ENCODE measurements at places on chromosomes 2 and 18.

- no peak for DNase-seq
Measured at GRCh38 chr2:86028766-86029381, 76.8 kb downstream of the POLR1A start.

GRCh38 chr2:105746177-105747080 lies 1.7 kb downstream of the NCK2 start:
- DNase-seq, result no peak

- no peak for DNase-seq
Measured at GRCh38 chr2:120352696-120353590, 7.0 kb downstream of the INHBB start.

GRCh38 chr2:138779781-138780445 lies at the start of gene NXPH2:
TSS of gene NXPH2 (minus strand) at chr2:138780390. CDS start at chr2:138780241, 149 bp downstream.
- DNase-seq, result no peak

GRCh38 chr2:189391201-189391600 lies 50.1 kb upstream of the WDR75 start:
- DNase-seq, result no peak

DNA sequence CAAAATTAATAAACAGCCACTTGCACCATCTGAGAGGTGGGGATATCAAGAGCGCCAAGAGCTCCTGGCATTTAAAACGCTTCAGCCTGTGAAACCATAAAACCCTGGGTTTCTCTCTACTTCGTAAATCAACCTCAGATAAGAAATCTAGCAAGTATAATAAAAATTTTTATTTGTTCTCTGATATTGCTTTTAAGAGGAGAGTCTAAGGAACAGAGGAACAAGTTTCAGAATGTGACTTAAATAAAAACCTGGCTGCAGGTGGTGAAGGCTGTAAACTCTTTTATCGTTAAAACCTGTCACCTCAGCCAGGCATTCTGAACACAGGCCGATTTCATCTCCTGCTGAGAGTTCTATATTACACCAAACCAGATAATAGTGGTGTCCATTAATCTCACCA lies 9.9 kb downstream of the DYTN start:
- no peak for DNase-seq

GRCh38 chr2:19607931-19608771 lies 249.7 kb upstream of the OSR1 start:
- peak; percentile 12 for DNase-seq

- DNase-seq, result peak; percentile 54
Measured at GRCh38 chr2:37283207-37283606, 41.4 kb downstream of the PRKD3 start.

GRCh38 chr18:34322365-34323289 lies 97.9 kb upstream of the NOL4 start:
- peak; percentile 57 for DNase-seq

DNA sequence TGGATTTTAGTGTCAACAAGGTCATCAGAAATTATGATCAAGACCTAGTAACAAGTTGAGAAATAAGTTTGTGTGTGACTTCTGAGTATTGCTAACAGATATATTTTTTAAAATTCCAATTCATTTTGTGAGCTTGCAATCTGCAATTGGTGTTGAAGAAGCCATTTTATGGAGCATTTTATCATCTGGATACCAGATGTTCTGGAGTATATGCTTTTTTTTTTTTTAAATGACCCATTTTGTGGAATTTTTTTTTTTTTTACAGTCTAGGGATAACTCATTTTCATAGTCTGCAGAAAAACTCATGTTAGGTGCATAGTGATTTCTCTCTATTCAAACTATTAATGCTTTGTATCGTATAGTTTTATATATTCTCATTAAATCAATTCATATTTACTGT lies 12.6 kb downstream of the QPCT start:
- DNase-seq, result no peak

DNA sequence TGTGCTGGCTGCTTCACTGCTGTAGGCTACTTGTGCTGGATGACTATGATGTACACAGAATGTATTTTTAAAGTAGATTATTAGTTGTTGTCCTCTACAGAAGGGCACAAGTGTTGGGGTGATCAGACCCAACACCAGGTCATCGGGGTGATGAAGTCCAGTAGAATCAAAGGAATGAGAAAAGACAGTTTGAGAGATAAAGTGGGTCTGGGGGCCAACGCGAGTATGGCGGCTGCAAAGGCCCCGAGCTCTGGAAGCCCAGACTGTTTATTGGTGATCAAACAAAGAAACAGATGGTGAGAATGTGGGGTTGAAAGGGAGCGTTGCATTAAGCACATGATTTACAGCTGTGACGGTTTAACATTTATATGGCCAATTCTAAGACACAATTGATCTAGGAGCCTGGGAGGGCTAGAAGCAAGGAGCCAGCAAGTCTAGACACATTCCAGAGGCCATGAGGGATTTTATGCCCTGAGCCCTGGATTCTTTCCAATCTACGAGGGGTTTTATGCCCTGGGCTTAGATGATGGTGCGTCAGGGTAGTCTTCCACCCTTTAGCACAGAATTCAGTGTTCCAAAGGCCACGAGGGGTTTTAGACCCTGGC lies 153.5 kb downstream of the AGPS start:
- no peak for DNase-seq

DNA sequence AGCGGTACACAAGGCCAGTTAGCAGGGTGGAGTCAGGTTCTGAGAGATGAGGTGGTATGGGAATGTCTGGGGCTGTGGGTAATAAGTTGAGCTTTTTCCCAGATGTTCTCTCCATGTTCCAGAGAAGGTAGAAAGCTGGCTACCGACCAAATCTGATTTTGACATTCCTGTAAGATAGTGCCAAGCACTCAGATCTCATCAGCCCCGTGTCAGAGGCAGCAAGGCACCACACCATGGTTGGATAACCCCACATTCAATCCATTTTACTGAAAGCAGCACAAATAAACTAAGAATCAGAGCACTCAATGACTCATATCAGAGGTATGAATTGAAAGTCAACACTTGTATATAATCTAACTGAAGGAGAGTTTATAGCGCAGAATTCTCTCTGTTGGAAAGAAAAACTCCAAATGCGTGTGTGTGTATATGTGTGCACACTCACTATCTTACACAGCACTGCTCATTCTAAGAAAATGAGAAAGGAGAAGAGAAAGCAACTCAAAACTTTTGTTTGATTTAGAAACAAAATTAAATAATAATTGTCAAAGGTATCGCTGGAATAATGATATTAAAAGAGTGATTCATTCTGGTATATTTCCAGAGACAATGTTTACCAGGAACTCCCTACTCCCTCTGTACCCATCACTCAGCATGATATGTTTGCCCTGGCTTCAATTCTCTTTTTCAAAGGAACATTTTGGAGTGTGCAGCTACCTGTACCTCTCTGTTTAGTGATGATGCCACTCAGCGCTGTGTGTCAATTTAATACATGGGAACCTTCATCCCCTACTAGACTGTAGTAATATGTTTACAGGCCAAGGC lies 375.1 kb upstream of the ID2 start:
- DNase-seq, result no peak

GRCh38 chr2:55498582-55498981 lies 20.9 kb upstream of the CFAP36 start:
- DNase-seq, result no peak

GRCh38 chr18:40415821-40416220 lies 1539.2 kb upstream of the PIK3C3 start:
- no peak for DNase-seq

DNA sequence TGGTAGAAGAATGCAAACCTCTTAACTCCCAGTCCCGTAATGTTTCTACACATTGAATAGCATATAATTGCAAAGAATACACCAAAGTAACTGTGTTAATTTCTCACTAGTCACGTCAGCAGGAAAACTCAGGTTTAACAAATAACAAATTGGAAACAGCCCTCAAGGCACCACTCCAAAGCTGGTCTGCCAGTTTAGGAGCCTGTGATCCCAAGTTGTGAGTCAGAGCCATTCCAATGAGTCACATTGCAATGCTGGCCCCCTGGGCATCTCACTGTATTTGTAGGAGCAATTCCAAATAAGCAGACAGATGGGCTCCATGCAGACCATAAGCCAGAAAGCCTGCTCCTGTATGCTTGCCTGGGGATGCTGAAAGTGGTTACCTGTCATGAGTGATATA lies 143.2 kb upstream of the SETBP1 start:
- peak; percentile 80 for DNase-seq

- no peak for DNase-seq
Measured at GRCh38 chr2:53033411-53033810, 734.2 kb upstream of the CHAC2 start.

GRCh38 chr2:17030047-17030446 lies 364.4 kb upstream of the CYRIA start:
- no peak for DNase-seq

DNA sequence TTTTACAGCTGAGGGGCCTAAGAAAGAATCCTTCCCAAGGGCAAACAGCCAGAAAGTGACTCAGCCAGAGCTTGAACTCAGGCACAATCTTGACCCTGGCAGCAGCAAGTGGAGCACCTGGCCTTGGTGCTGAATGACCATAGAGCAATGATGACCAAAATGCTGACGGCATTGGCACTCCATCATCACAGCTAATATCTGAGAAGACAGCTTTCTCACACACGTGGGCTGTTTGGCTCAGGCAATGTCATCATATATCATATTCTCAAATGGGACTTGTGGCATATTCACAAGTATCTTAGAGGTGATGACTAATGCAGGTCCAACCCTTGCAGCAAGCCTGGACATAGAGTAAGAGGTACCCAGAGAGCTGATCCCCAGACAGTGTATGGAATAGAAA lies 443.9 kb upstream of the MYT1L start:
- no peak for DNase-seq

GRCh38 chr18:10907749-10908148 lies 241.6 kb downstream of the PIEZO2 start:
- DNase-seq, result no peak

GRCh38 chr2:3001615-3002560 lies 375.7 kb downstream of the EIPR1 start:
- DNase-seq, result no peak

DNA sequence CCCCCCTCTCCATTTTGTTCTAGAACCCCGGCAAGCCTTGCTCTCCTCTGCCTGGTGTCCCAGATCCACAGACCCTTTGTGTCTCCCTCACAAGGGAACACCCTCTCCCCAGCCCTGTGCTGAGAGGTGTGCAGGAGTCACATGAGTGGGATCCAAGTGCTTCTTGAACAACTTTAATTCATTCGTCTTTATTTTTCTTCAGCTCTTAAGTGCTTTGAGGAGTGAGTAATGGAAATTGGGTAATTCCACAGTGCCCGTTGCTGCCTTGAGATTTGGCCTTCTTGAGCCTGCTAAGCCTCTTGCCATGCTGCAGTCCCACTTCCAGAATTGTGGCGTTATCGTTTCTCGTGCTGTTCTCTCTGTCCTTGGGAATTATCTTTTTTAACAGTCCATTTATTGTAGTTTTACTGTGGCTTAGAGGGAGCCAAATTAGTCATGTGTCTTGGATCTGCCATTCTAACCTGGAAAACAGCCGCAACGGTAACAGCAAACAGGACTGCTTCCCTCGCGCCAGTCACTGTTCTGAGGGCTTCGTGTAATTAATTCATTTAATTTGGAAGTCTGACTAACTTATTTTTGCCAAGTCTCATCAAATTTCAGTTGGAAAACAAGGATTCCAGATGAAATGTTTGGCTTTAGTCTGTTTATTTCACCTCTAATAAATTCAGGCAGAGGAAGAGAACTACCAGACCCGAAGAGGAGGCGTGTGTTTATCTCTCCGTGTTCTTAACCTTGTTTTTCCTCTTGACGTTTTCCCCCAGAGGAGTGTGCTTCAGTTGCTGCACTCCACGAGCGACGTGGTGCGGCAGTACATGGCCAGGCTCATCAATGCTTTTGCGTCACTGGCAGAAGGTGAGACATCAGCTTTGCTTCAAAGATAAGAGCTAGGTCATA lies 72.0 kb downstream of the ARMC9 start:
- DNase-seq, result no peak

- DNase-seq, result no peak
Measured at GRCh38 chr2:149625271-149625670, 37.7 kb upstream of the MMADHC start.

DNA sequence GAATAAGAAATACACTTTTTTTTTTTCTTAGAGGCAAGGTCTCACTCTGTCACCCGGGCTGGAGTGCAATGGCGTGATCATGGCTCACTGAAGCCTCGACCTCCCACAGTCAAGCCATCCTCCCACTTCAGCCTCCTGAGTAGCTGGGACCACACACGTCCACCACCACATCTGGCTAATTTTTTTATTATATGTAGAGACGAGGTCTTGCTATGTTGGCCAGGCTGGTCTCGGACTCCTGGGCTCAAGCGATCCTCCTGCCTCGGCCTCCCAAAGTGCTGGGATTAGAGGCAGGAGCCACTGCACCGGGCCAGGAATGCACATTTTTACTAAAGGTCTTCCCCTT lies 2.4 kb downstream of the TGOLN2 start:
- DNase-seq, result no peak

DNA sequence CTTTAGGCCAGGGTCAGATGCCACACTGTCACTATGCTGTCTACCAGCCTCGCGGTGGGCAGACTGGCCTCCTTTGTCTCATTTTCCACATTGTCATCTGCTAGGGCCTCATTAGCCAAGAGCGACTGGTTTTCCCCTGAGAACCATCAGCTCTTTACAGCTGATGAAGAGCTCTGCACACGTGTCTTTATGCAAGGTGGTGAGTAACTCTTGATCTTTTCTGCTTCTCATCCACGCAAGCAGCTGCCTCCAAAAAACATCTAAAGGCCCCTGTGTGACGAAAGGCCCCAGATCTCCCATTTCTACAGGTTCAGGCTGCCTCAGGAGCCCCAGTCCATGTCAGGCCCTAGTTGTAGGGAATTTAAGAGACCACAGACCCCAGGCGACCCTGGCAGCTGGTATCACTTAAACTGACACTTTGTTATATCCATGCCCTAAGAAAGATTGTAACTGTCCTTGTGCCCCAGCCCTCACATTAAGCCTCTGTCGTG lies 52.9 kb downstream of the DPYSL5 start:
- no peak for DNase-seq

GRCh38 chr2:152693033-152693432 lies 24.2 kb downstream of the PRPF40A start:
- DNase-seq, result no peak

GRCh38 chr18:7572822-7573221 lies 5.7 kb downstream of the PTPRM start:
- DNase-seq, result no peak

- peak; percentile 44 for DNase-seq
Measured at GRCh38 chr18:33201509-33201926, 239.0 kb downstream of the CCDC178 start.

DNA sequence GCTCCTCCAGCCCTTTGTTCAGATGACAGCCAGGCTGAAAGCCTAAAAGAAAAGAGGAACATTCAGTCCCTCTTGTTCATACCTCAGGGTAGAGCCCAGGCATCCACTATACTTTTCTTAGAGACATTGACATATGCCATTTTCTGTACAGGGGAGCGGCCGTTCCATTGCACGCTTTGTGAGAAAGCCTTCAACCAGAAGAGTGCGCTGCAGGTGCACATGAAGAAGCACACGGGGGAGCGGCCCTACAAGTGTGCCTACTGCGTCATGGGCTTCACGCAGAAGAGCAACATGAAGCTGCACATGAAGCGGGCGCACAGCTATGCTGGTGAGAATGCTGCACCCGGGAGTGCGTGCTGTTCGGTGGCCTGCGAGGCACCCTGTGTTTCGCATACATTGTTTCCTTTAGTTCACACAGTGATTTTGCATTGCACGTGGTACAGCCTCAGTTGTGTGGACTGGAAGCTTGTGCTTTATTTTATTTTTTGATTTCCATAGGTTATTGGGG lies 138.2 kb downstream of the ZNF236 start:
- no peak for DNase-seq

GRCh38 chr2:188966728-188967440 lies 7.3 kb upstream of the COL3A1 start:
- DNase-seq, result no peak
